CD4-positive, alpha-beta T cell (primary cell): ENCODE measurements at places on chromosomes 5 and 9.

GRCh38 chr5:172801179-172801671 lies 30.2 kb upstream of the DUSP1 start:
- no peak for DNase-seq

- no peak for DNase-seq
Observed at GRCh38 chr5:83363111-83363885, 108.2 kb upstream of the VCAN start.

GRCh38 chr9:123604861-123605260 lies 248.9 kb downstream of the CRB2 start:
- no peak for DNase-seq

- DNase-seq, result no peak
Observed at GRCh38 chr5:171315386-171315891, 6.4 kb downstream of the TLX3 start.

DNA sequence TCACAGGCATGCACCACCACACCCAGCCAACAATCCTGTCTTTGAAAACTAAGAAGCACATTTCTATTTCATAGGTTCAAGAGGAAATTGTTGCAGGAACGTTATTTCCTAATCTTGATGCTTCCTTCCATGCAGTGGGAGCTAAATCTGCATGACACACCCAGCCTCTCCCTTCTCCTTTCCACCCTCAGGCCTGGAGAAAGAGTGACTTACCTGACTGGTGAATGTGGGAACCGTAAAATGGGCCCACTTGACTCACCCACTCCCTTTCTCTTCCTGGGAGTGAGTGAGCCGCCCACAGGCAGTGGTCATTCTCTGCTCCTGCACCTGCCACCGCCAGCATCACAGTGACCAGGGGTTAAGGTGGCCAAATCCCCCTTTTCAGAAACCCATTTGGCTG lies 78.2 kb downstream of the C9orf50 start:
- DNase-seq, result no peak

DNA sequence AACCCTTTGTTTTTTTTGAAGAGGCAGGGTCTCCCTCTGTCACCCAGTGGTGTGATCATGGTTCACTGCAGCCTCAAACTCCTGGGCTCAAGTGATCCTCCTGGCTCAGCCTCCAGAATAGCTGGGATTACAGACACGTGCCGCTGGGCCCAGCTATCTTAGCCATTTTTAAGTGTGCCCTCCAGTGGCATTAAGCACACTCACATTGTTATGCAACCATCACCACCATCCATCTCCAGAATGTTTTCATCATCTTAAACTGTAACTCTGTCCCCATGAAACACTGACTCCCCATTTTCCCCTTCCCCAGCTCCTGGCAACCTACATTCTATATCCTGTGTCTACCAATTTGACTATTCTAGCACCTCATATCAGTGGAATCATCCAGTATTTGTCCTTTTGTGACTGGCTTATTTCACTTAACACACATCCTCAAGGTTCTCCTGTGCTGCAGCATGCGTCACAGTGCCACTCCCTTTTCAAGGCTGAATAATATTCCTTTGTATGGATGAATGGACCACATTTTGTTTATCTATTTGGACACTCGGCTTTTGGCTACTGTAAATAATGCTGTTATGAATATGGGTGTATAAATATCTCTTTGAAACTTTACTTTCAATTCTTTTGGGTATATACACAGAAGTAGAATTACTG lies 12.5 kb upstream of the RAPGEF1 start:
- DNase-seq, result no peak

DNA sequence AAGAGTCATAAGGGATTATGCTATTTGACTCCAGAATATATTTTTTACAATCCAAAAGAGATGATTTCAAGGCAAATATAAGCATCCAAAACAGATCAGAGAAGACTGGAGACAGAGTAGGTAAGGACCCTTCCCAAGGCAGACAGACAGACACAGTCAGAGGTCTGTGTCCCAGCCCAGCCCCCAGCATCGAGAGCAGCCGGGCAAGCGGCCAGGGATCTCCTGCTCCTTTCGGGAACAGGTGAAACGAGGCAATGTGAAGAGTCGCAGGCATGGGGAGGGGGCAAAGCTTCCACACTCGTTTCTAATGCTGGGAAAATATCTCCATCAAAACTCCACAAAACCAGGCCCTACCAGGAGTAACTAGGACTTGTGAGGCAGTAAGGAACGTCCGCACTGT lies 5.8 kb downstream of the PAEP start:
- DNase-seq, result no peak

DNA sequence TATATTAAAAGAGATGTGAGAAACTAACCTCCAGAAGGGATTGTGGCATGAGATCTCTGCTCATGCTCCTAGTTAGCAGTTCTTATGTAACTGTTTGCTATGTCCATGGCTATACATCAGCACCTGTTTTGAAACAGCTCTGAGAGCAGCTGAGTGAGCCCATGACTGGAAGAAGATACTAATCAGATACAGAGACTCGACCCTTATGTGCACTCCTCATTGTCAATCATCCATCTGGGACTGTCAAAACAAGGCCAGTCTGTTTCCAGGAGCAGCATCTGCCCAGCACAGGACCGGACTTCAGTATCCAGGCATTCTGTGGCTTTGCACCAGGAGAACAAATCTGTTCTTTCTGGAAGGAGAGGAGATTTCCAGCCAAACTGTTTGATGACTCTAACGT lies 77.7 kb downstream of the EFNA5 start:
- no peak for DNase-seq

DNA sequence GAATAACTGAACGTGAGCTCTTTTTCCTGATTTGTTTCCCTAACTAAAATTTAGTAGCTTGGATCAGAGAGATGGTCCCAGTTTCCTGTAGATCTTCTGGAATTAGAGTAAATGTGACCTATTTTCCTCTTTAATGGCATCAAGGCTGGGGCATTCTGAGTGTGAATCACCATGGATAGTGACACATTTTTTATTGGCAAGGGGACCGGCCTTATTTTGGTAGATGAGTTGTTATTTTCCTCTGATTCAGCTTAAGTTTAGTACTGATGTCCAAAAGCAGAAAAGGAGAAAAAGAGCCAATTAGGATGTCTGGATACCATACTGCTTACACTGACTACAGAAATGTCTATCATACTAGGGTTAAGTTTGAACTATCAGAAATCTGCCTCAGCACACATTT lies 68.1 kb downstream of the RNF38 start:
- DNase-seq, result no peak

DNA sequence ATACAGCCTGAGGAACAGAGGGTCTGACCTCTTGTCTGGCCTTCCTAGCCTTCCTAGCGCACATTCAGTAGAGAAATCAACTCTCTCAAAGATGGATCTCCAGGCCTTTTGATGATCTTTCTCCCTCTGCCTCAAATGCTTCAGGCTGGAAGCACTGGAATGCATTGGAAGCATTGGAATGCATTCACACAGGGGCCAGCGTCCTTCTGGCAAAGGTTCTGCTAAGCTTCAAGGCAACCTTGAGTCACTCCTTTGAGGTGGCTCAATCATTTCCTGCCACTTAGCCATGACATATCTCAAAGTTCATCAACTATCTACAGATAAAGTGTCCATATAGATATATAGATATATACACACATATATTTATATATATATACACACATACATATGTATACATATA lies 42.9 kb downstream of the OR2K2 start:
- no peak for DNase-seq

DNA sequence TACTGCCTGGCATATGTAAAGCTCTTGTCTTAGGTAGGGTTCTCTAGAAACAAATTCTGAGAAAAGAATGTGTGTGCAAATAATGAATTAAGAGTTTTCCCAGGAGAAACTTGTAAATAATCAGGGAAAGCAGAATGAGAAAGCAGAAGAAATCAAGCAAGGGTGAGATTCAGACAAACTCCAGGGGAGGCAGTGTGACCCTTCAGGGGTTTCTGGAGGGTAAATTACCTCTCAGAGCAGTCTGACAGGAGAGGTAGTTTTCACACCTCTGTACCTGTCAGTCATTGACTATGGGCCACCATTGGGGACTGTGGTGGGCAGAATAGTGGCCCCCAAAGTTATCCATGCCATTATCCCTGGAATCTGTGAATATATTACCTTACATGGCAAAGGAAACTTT lies 124.6 kb downstream of the KCTD16 start:
- DNase-seq, result no peak

GRCh38 chr5:98898743-98899142 lies 30.1 kb downstream of the CHD1 start:
- no peak for DNase-seq

DNA sequence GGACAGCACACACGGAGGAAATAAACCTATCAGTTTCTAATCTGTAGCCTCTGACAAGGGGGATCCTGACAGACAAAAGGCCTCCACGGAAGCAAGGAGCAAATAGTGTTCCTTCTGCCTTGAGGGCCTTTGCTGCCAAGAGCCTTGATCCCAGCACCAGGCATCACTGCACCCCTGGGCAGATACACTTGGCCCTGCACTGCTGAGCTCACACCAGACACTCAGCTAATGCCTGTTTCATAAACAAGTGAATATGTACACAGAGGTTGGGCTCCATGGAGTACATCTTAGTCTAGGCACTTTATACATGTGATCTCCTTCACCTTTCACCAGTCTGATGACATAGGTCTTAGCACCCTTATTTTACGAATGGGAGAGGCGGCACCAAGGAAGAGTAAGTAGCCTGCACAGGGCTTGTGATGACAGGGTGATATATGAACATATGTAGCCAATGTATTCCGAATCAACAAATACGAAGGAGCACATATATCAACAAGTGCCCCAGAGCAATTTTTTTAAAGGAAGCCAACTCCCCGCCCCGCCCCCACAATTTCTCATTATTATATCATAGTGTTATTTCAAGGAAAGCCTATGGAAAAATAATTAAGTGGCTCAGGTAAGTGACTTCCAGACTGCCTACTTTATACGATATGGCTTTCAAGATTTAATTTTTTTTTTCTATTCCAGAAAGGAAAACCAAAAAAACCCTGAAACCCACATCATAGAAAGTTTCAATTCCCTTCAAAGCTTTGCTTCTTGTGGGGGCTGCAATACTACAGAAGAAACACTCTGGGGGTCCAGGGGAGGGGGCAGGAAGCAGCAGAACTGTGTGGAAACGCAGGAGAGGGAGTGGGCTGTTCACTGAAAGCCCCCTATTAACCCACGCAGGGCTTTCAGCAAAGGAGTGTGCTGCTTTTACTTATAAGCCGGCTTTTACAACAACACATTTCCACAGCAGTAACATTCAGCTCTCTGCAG lies 32.0 kb downstream of the CDC14B start:
- DNase-seq, result no peak

GRCh38 chr9:122192914-122193525 lies 33.3 kb downstream of the MORN5 start:
- DNase-seq, result no peak

DNA sequence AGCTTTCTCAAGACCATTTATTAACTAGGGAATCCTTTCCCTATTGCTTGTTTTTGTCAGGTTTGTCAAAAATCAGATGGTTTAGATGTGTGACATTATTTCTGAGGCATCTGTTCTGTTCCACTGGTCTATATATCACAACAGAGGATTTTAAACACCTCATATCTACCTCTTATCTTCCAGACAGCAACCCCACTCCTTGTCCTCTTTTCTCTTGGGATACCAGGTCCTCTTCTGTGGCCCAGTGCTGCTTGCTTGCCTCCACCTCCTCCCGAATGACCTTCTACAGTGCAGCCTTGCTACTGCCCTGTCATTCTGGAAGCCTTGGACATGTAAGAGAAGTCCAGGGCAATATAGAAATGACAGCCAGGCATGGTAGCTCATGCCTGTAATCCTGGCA lies 30.6 kb upstream of the KLF4 start:
- no peak for DNase-seq

DNA sequence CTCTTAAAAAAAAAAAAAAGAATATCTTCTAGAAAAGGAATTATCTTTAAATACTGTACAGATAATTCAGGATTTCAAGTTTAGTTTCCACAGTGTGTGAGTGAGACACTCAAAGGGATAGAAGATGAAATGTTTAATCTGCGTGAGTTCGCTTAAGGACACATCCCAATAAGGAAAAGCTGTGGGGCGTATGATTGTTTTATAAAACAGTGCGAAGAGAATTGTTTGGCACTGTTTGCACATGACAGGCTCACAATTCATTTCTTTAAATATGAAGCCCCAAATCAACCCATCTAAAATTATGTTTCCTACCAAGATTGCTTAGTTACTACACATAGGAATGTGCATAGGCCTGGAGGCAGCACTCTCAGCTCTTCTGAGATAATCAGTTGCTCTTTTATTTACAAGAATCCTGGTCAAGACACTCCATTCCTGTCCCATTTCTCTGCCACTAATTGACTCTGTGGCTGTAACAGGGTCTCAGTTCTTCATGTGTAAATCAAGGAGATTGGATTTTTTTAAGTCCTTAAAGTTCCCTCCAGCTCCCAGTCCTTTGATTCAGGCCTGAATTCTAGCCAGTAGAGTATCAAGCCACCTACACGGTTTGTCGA lies 60.1 kb downstream of the BHMT start:
- DNase-seq, result no peak

- no peak for DNase-seq
Observed at GRCh38 chr5:643811-644271, 31.7 kb downstream of the CEP72 start.

DNA sequence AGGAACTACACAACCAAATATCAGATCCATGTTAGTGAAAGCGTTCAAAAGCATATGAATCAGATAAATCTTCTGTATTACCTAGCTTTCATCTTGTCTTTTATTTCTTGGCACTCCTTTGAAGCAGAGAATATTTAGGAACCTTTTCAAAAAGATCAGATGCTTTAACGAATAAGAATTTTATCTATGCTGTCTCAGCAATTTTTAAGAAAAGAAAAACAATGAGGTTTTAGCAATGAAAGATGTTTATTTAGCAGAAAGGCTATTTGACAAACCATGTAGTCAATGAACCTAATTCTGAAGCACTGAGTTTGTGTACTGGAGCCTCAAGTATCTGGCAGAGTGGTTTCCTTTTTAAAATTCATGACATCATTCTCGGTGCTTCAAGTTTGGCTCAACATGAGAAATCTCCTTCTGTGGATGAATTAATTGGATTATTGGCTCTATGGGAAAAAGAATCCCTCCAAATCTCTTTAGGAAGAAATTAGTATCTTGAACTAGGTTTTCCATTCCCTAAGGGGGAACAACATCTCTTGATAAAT lies 534.7 kb downstream of the CAAP1 start:
- DNase-seq, result no peak

DNA sequence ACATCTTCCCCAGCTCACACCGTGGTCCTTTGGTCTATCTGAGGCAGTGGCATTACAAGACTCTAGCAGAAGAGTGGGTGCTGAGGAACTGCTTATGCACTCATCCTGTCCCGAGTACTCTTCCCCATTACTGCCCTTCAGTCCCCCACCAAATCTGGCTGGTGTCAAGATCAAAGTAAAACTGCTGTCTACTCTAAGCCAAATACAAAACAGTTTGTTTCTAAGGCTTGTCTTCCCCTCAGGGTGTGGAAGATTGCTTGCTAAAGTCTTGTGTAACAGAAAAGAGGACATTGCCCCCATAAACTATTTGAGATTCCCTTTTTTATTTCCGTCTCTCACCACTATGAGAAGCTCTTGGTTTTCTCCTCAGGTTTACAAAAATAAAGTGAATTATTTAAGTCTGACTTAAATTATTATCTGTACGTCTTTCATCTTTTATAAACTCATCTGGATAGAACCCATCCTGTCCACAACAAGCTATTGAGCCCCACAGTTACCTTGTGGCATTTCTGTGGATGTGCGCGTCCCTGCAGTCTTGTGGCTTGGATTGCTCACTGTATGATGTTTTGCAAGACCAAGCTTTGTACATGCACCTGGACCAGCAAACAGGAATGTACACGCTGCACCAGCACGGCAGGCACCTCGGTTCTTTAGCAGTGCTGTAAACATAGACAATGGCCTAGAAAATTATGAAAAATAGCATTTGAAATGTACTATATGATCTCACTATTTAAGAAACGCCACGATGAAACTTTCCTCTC lies 61.0 kb downstream of the CYSTM1 start:
- no peak for DNase-seq
